ENCODE measurements at places on chromosomes 1 and 21.

- no peak for DNase-seq
These were observed 92.1 kb upstream of the IPO9 start for GRCh38 chr1:201736707-201737320.

DNA sequence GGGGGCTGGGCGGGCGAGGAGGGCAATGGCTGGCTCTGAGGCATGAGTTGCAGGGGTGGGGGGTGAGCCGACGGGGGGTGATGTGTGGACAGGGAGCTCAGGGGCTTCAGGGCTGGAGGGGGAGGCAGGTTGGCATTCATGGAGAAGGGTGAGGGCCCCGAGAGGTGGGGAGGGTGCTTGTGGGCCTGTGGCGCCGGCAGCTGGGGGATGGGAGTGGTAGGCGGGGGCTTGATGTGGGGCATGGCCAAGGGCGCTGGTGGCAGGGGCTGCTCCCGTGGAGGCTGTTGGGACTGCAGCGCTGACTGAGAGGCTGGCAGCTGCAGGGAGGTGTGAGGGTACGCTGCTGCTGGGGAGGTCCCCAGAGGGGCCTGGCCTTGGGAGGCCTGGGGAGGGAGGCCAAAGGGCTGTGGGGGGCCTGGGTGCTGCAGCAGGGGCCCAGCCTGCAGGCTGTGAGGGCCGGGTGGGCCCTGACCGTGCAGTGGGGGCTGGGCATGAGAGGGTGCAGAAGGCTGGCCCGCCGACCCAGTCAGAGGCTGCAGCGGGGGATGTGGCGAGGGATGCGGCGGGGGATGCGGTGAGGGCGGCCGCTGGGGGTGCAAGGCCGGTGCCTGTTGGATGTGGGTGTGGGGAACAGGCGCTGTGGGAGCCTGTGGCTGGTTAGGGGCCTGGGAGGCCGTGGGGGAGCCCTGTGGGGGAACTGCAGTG is 42.7 kb downstream of the SLC45A1 start:
- no peak for DNase-seq

GRCh38 chr1:10626131-10626731 is 151.5 kb downstream of the PEX14 start:
- DNase-seq, result no peak

DNA sequence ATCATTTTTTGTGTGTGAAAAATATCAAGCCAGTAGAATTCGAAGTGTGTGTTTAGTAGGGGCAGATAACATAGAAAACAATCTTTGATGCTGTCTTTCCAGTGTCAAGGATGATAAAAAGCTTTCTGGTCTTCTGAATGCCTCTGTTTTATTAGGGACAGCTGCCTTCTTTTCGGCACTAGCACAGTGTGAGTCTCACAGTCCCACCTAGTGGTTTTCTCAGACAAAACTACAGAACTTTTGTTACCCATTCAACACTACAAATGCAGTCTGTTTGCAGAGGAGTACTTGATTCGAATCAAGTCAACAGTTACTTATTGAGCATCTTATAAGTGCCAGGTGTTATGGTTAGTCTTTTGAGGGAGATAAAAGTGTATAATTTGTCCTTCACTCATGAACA is 30.6 kb upstream of the MCOLN3 start:
- DNase-seq, result no peak

- no peak for DNase-seq
These were observed 82.7 kb downstream of the BCAR3 start for GRCh38 chr1:93598861-93599439.

DNA sequence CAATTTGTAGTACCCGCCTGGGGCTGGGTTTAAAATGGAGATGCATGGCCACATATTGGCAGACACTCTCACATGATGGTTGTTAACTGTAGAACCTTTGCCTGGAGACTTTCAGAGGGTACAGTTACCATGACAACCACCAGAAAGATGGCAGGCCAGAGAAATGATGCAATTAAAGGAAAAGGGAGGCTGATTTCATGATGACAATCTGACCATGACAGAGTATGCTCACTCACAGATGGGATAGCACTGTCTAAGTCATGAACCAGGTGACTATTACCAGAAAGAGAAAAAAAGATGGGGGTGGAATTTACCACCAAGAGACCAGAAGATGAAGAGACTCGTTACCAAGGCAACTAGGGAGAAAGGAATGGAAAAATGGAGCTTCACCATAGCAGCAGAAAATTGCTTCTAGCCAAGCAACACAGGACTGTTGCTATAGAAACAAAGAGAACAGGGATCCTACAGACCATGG is 3.5 kb upstream of the TRIT1 start:
- no peak for DNase-seq

DNA sequence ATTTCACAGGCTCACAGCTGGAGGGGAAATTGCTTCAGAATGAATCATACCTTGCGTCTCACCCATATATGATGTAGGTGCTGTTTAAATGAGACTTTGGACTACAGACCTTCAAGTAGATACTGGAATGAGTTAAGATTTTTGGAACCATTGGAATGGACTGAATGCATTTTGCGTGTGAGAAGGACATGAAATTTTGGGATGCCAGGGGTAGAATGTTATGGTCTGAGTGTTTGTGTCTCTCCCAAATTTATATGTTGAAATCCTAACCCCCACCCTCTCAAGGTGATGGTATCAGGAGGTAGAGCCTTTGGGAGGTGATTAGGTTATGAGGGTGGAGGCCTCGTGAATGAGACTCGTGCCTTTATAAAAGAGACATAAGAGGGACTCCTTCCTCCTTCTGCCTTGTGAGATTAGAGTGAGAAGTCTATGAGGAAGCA is 41.4 kb downstream of the KCNK1 start:
- DNase-seq, result no peak

DNA sequence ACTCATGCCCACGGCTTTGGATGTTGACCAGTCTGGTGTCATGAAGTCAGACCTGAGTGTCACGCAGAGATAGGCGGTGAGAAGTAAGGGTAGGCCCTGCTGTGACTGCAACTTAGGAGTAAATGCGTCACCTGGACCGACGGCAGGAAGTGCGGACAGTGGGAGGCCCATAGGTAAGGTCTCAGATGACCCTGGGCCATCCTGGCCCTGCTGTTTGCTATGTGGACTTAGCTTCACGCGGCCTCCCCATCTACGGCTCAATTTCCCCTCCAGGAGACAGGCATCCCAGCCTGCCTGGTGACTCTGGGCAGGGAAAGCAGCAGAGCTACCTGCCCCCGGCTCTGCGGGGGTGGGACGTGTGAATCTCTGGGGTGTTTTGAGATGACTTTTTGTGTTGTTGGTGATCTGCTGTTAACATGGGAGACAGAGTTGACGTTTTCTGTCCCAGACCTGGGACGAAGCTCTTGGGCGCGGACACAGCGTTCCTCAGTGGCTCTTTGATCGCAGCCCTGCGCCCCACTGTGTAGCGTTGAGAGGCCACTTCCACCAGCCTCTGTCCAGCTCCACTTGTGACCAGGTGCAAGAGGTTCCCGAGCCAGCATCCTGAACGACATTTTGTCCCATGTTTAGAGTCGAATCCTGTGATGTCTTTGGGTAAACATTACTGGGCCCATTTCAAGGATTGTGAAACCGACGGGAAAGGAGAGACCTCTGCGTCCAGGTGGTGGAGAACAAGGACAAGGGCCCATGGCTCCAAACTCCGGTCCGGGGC is 39.9 kb downstream of the CRYAA start:
- no peak for DNase-seq

DNA sequence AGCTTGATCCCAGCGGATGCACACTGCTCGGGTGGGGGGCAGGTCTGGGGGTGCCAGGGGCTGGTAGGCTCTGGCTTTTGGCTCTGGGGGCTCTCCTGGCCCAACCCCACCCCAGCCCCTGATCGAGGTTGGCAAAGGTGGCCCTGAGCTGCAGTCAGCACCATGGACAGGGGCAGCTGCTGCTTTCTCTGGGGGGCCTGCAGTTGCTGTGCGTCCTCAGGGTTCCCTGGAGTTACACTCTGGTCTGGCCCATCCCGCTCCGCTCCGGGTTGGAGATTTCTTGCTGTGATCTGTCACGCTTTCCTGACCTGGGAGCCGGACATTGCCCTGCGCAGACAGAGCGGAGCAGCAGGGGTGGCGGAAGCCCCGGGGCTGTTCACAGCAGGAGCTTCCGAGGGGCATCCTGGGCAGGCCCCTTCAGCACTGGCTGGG is 8.0 kb upstream of the PLCH2 start:
- DNase-seq, result peak; percentile 36

- peak; percentile 54 for DNase-seq
These were observed 4.1 kb downstream of the EIF2D start for GRCh38 chr1:206608108-206608698.

DNA sequence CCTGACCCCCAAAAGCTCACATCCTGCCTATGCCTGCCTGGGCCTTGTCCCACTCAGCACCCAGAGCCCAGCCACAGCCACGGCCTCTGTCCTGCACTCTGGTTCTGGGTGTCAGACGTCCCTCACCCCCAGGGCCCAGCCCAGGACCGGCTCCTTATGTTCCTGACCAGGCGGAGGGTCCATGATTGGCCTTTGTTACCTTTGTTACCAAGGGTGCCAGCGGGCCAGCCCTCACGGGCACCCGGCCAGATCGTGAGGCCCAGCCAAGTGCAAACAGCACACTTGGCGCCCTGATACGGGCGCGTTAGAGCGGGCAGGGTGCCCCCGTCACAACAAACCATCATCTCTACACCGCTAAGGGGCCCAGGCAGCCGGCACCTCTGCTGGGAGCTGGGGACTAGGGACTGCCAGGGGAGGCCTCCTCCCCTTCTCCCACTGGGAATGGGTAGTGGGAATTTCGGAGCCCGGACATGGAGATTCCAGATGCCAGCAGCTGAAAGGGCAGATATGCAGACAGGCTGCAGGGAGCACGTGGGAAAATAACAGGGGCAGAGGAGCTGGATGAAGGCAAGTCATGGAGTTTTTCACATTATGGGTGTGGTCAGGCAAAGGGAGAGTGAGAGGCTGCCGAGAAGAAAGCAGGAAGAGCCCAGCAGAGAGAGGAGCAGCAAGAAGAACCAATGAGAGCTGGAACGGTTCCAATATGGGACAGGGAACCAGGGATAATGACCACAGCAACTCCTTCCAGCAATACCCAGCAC is 22.1 kb downstream of the HSPG2 start:
- no peak for DNase-seq

DNA sequence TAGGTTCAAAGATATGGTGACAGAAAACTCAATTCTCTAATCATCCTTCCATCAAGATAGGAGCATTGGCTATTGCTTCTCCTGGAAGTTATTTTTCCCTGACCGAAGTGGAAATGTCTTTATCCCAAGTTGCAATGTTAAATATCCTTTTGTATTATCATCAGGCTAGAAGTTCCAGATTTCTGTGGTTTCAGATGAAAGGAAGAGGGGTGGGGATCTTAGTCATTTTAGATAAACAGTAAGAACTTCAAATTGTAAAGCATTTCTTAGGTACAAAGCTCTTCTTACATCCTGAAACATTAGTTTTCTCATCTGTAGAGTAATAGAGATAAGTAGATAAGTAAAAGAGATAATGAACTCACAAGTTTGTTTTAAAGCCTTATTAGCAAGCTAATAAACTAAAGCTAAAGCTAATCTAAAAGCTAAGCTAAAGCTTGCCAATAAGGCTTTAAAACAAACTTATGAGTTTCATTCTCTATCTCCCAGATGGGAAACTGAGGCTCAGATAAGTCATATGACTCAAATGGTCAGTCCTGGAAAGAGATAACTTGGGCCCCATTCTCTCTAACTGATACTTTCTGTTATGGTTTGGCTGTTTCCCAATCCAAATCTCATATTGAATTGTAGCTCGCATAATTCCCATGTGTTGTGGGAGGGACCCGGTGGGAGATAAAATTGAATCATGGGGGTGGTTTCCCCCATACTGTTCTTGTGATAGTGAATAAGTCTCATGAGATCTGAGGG is 99.2 kb upstream of the KCNK2 start:
- no peak for DNase-seq

DNA sequence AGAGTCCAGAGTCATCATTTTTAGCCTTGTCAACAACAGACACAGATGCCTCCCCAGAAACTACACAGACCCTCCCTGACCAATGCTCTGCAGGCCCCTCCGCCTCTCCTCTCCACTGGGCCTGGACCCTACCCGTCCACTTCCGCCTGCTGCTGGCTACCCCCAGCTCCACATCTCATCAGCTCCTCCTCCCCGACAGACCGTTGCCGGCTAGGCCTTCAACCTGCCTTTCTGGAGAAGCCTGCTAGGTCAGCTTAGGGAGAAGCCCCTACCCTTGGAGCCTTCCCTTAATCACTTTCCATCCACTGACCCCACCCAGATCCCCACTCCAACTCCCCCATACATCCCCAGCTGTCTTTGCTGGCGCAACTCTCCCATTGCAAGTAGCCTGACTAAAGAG is 1.4 kb downstream of the TRIM17 start:
- DNase-seq, result no peak

GRCh38 chr1:234486858-234487840 is 8.2 kb upstream of the TARBP1 start:
- DNase-seq, result no peak

- no peak for DNase-seq
These were observed 170.2 kb upstream of the NFIA start for GRCh38 chr1:60911966-60912697.

DNA sequence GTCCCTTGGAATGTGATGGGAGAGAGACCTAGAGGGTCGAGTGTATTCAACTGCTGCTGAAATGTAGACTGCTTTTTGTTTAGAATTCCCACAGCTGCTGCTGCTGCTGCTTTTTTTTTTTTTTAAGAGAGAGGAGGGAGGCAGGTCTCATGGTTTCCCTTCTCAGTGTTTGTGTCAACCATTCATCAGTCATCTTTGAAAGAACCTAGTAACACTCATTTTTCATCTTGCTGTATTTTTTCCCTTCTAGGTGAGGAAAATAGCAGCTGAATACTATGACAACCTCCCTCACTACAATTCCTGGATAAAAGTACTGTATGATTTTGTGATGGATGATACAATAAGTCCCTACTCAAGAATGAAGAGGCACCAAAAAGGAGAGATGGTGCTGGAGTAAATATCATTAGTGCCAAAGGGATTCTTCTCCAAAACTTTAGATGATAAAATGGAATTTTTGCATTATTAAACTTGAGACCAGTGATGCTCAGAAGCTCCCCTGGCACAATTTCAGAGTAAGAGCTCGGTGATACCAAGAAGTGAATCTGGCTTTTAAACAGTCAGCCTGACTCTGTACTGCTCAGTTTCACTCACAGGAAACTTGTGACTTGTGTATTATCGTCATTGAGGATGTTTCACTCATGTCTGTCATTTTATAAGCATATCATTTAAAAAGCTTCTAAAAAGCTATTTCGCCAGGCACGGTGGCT is 9.2 kb downstream of the DEGS1 start:
- DNase-seq, result no peak

DNA sequence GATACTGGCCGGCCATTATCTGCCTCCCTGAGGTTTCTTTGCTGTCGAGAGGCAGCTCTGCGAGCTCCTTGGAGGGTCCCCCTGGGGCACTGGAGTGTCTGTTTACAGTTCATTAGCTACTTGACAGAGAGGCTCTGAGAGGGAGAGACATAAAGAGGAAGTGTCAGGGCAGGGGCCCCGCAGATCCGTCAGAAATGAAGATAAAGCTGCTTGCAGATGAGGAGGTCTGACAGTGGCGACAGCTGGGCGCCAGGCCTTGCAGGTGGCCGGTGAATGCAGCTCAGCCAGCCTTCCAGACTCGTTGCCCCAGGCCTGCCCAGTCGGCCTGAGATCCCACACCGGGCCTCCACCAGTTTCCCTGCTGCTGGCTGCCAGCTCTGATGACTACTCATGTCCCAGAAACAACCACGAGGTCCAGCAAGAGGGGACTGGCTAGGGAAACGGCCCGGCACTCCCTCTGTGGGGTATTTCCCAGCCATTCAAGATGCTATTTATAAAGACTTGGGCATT is 84.7 kb downstream of the DISP3 start:
- peak; percentile 19 for DNase-seq
